ENCODE measurements at places on chromosomes 13 and 19.

DNA sequence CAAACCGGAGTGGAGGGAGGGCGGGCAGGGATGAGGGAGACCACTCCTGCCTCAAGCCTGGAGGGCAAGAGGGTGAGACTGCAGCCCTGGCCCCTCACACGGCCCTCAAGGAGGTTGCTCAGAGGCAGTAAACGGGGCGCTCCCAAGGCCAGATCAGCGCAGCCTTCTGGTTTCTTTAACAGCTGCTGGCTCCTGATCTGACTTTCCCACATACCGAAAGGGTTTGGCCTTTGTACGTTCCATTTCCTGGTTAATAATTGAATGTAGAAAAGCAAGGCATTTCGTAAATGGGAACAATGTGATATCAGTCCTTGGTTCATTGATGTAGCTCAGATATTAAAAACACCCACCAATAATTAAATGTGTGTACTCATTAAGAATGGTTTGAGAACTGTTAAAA is 71.5 kb downstream of the GGACT start:
- no peak for DNase-seq

DNA sequence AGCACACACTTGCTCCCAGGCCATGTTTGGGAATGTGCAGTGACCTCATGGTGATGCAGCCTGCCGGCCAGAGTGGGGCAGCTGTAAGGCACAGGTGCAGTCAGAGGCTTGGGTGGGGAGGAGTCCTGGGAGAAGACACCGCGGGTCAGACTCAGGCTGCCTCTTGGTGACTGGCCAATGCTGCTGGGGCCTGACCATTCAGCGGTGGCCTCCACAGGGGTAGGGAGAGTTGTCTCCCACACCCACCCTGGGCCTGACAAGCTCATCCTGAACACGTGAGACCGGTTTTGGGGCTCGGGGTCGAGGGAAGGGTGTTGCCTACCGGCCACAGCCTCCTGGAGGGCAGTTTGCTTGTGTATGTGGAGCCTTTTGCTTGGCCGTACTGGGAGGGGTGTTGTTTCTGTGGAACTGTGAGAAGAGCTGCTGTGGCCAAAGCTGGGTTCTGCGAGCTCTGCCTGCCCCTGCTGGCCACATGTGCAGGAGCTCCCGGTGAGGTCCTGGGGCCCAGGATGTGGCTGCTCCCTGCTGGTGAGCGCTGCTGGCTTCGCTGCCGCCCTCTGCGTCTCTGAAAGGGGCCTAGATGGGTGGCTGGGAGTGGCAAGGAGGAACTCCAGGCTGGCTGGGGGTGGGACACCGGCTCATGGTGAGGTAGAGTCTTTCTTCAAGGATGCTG is 22.1 kb downstream of the UPF1 start:
- no peak for DNase-seq

DNA sequence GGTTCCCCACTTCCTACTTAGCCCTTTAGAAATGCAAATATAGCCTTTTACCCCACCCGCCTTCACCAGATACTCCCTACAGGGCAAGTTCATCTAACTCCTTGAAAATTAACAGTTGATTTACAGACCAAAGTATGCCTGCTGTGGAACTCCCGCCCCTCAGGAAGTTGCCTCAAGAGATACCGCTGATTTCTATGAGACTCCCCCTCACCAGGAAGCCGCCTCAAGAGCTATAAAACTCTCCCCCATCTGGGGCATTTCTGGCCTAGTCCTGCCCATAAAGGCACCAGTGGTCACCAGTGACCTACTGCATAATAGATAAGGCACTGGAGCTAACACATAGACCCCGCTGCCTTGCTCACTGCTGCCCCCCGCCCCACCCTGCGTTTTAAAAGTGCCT is 201.7 kb upstream of the UBL3 start:
- peak; percentile 67 for DNase-seq

DNA sequence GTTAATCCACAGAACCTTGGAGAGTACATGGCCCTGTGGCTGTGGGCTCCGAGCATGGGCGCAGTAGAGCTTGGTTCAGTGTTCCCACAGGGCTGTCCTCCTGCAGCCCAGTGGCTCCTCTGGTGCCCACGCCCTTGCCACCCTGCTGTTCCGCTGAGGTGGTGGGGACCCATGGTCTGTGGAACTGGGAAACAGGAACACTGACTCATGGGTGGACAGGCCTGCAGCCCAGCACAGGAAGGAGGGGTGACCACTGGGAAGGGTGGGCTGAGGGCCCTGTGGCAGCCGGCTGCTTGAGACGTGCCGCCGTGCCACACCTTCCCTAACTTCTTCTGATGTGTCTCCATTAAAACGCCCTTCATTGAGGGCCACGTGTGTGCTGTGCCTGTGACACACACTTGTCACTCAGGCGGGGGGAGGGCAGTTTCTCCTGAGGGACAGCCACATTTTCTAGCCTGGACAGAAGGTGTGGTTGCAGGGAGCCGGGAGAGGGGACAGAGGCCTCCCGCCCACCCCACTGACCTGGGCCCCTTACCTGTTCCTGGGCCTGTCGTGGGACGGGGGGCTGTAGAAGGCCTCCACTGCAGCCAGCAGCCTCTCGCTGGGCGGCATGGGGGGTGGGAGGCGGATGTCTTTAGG is 21.1 kb downstream of the CHERP start:
- no peak for DNase-seq

DNA sequence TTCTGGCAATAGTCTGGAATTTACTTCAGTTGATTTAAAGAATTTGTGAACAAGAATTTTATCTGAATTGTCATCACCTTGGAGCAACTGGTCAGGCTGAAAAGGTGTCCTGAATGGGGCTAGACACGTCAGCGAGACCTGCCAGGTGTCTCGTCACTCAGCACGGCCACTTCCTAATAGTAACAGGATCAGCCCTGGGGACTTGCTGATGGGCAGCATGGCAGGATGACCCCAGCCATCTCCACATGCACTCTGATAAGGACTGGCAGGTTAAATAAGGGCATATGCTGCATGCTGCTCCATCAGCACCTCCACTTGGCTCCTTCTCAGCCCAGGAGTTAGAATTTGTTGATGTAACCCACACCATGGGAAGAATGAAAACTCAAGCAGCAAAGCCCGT is 224.2 kb downstream of the FOXO1 start:
- DNase-seq, result no peak

GRCh38 chr13:28140433-28141125 is 2.2 kb downstream of the PAN3 start:
- no peak for DNase-seq

Measured in GDM1 (cell line).